CD4-positive, alpha-beta T cell treated with Interleukin-15 for 1 hour (primary cell): ENCODE measurements at places on chromosomes 6 and 20.

GRCh38 chr6:41199552-41200246, 1.2 kb downstream of the TREML2 start:
- DNase-seq, result peak; percentile 46

DNA sequence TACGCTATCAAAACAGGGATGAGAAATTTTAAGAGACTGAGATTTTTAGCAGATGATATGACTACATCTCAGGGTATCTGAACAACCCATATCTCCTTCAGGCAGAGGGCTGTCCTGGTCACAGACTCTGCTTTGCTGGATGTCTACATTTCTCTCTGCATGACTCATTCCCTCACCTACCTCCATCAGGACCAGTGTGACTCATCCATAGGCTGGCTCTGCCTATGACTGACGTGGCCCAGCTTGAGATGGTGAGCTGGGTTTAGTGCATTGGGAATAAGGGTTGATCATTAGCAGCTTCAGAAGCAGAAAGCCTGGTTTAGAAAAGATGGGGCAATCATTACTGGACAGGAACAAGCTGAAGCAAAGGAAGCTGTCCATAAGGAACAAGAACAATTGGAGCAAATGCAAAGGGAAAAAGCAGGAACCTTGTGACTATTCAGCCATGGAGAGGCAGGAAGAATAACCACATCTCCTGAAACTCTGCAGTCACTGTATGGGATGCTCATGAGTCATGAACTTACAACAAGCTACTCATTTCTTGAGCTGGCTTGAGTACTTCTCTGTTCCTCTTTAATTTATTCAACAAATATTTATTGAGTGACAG, 86.4 kb upstream of the CBLN4 start:
- no peak for DNase-seq

GRCh38 chr20:13430346-13431002, 208.3 kb downstream of the TASP1 start:
- no peak for DNase-seq

DNA sequence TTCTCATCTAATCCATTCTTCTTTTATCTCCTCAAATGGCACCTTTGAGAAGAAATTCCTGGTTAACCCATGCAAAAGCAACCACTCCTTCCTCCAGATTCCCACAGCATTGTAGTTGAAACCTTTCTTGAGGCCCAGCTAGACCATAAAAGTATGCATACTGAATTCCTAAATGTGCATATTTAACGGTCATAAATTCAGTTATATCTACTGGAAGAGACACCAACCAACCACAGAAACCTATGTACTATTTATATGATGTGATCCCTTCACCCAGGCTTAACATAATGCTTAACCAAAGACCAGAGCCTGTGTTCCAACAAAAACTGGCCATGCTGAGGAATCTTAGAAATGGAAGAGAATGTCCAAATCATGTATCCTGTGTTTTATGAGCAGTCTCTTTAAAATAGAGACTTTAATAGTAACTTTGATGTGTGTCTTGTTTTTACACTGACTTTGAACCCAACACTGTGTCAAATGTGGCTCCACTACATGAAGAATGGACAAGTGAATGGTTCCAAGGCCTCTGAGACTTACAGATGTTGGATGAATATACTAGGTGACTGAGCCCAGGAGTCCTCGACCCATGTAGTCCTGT, 11.4 kb upstream of the TAF8 start:
- no peak for DNase-seq

DNA sequence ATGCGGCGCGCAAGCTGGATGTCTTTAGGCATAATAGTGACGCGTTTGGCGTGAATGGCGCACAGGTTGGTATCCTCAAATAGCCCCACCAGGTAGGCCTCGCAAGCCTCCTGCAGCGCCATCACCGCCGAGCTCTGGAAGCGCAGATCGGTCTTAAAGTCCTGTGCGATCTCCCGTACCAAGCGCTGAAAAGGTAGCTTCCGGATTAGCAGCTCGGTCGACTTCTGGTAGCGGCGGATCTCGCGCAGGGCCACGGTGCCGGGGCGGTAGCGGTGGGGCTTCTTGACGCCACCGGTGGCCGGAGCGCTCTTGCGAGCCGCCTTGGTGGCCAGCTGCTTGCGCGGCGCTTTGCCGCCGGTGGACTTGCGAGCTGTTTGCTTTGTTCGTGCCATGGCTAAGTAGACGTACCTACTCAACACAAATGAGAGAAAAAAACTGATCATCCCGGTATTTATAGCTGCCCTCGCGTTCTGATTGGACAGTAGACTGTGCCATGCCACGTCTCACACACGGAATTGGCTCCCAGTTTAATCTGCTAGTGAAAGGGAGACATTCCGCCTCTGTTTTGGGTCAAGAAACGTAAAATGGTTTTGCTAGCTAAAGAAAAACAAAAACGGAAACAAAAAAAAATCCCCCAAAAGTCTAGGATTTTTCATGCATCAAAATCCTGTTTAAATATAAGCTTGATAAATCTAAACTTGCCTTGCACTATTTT, 40.1 kb downstream of the OR2B2 start:
- peak; percentile 90 for DNase-seq

DNA sequence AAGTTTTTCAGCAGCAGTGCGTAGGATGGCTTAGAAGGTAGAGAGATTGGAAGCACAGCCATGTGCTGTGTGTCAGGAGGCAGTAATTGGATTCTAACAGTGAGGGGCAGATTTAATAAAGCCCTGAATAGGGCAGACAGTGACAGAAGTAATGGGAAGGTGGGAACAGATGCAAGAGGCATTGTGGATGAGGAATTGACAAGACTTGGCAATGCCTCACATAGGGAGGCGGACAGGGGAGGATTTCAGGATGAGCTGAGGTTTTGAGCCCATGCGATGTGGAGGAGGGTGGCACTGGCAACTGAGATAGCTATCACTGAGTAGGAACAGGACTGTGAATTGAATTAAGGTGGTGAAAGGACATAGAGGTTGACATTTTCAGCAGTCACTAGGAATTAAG, 262.2 kb upstream of the FLRT3 start:
- DNase-seq, result no peak
